Activated CD8-positive, alpha-beta T cell treated with anti-CD3 and anti-CD28 coated beads, Interleukin-2, amount 10 ng/mL, durations not matched to agents 7 days and 5 days (primary cell): ENCODE measurements at places on chromosomes 16 and 17. TPM values are rescaled to one million over a fixed set of nuclear protein-coding genes. Genes with fewer than 3 reads are reported as not detected.

DNA sequence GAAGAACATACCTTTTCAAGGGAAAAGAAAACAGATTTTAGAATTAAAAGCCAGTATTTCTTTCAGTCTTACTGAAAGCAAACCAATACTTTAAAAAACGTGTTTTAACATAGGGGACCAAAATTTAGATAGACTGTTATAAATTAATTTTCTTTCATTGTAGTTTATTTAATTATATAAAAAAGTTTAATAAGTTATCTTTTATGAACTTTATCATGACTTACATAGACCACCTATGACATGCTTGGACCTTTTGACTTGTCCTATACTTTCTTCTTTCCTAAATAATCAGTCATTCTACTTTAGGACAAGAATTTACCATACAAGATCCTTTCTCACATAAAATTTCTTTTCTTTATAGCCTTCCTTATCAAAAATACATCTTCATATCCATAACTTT, 102.0 kb upstream of the HAS3 start:
- H3K4me1 ChIP-seq = no peaks in the 10 kb centered on the region
- no peaks in the 10 kb centered on the region for H3K27me3 ChIP-seq
- H3K27ac ChIP-seq = no peak overlapping the region
- H3K4me3 ChIP-seq = no peak overlapping the region
- H3K36me3 ChIP-seq = peaks cover 26% of the 10 kb centered on the region

GRCh38 chr16:81514568-81515258, 70.1 kb downstream of the CMIP start:
- peaks cover 46% of the 10 kb centered on the region for H3K4me1 ChIP-seq
- H3K36me3 ChIP-seq = peaks cover 41% of the 10 kb centered on the region
- no peak overlapping the region for H3K27ac ChIP-seq
- H3K4me3 ChIP-seq = no peak overlapping the region
- no peak for DNase-seq

GRCh38 chr17:1026599-1026975, 29.7 kb downstream of the TIMM22 start:
- H3K4me1 ChIP-seq = no peaks in the 10 kb centered on the region
- peaks cover 4% of the 10 kb centered on the region for H3K36me3 ChIP-seq
- no peak for DNase-seq
- H3K27me3 ChIP-seq = no peaks in the 10 kb centered on the region

GRCh38 chr17:32970281-32970680, 21.4 kb upstream of the SPACA3 start:
- no peaks in the 10 kb centered on the region for H3K36me3 ChIP-seq
- peaks cover 14% of the 10 kb centered on the region for H3K4me1 ChIP-seq
- no peak for DNase-seq
- H3K27me3 ChIP-seq = peaks cover 10% of the 10 kb centered on the region
- no peak overlapping the region for H3K27ac ChIP-seq
- no peak overlapping the region for H3K4me3 ChIP-seq

- H3K4me1 ChIP-seq = peaks cover 17% of the 10 kb centered on the region
- H3K4me3 ChIP-seq = no peak overlapping the region
- no peaks in the 10 kb centered on the region for H3K27me3 ChIP-seq
- DNase-seq = no peak
- H3K27ac ChIP-seq = no peak overlapping the region
- no peaks in the 10 kb centered on the region for H3K36me3 ChIP-seq
These were observed 14.0 kb upstream of the ATP2C2 start for GRCh38 chr16:84354306-84354705.

DNA sequence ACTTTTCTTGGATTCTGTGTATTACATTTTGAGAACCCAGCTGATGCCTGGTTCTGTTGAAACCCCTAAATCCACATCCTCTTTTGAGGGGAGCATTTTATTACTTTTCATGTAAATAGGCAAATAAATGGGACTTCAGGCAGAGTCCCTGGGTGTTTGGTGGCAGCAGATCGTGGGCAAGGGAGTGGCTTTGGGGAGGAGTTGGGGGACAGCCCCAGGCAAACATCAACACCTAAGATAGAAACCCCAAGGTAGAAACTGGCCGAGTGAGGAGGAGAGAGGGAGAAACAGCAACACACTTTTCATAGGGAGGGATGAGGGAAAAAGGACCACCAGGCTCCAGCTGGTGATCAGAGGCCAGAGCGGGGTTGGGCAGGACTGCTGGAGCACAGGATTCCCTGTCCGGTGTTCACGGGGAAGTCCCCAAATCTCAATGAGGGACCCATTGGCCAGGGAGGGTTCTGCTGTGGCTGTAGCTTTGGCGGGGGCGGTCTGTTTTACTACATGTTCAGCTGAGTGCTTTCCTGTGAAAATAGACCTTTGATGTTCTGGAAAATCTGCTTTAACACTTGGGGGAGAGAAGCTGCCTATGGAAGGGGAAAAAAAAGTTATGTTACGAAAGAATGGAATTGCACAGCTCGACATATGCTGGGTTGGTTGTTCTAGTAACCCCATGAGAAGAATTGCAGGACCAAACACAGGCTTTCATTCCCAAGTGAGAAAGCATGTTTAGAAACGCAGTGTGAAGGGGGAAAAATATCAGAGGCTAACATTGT, 46.6 kb downstream of the MSI2 start:
- peak overlapping the region; percentile 7 for H3K4me3 ChIP-seq
- peaks cover 36% of the 10 kb centered on the region for H3K4me1 ChIP-seq
- peak overlapping the region; percentile 31 for H3K27ac ChIP-seq
- DNase-seq = no peak
- no peaks in the 10 kb centered on the region for H3K27me3 ChIP-seq

DNA sequence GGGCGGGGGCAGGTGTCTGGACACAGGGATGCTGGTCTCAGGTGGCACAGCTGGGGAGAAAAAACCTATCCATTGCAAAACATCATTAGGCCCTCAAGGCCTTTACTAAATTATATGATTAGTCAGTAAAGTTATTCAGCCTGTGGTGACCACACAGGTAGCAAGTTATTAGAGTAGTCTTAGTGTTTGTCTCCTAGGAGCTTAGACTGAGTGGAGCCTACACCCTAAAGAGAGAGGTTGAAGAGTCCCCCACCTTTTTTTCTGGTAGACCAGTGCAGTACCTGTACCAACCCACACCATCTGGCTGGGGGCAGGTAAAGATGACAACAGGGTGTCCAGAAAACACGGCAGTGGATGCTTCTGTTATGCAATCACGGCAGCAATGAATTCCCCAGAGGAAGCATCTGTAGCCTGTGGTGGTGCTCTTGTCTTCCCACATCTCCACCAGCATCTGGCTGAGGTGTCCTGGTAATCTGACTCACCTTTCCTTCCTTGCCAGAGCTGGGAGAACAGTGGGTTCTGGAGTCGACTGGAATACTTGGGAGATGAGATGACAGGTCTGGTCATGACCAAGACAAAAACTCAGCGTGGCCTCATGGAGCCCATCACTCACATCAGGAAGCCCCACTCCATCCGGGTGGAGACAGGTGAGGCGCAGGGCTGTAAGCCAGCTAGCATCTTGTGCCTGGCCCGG, 11.0 kb downstream of the MYCBPAP start:
- no peak overlapping the region for H3K27ac ChIP-seq
- H3K4me3 ChIP-seq = no peak overlapping the region
- no peaks in the 10 kb centered on the region for H3K27me3 ChIP-seq
- DNase-seq = no peak
- peaks cover 1% of the 10 kb centered on the region for H3K4me1 ChIP-seq
- no peaks in the 10 kb centered on the region for H3K36me3 ChIP-seq

The PDILT gene
- total RNA-seq = not detected

The RAB11FIP4 gene
- total RNA-seq = 36.0 TPM

DNA sequence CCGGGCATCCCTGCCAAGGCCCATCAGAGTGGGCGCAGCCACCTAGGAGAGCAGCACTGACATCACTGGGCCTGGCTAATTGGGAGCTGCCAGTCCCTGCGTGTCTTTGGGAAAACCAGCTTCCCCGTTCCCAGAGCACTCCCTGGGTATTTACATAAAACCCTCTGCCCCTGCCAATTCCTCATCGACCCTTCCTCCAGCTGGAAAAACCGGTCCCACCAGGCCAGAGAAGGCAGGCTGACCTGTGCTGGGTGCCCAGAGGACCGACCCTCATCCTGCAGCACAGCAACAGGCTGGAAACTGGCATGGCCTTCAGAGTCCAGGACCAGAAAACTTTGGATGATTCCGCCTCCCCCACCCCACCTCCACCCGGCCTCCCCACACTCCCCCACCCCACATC, 8.2 kb upstream of the FOXN1 start:
- H3K4me1 ChIP-seq = no peaks in the 10 kb centered on the region
- no peaks in the 10 kb centered on the region for H3K27me3 ChIP-seq
- no peaks in the 10 kb centered on the region for H3K36me3 ChIP-seq
- no peak overlapping the region for H3K27ac ChIP-seq
- H3K4me3 ChIP-seq = no peak overlapping the region

The CACNA1G gene
- not detected for total RNA-seq

The NPIPB6 gene
- 0.99 TPM for total RNA-seq
